ENCODE measurements at places on chromosomes 7 and 10.

DNA sequence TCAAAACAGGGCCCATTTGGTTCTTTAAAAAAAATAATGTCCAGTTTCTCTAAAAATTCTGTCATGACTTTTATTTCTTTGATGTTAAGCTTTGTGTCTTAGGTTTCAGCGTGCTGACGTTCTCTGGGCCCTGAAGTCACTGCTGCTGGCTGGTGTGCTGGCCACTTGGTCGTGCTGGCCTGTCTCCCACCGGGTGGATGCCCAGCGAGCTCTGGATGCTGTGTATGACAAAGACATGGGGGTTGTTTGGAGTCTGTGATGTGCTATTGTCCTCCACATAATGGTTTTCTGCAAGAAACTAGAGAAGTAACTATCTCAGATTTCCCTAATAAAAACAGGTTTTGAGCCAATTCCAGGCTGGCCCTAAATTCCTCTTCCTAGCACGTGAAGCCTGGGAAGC, 9.5 kb upstream of the IDI2 start:
- H3K27ac ChIP-seq, result no peak overlapping the region
- H3K4me3 ChIP-seq, result no peak overlapping the region
- no peaks in the 10 kb centered on the region for H3K27me3 ChIP-seq
- no peaks in the 10 kb centered on the region for H3K4me1 ChIP-seq

DNA sequence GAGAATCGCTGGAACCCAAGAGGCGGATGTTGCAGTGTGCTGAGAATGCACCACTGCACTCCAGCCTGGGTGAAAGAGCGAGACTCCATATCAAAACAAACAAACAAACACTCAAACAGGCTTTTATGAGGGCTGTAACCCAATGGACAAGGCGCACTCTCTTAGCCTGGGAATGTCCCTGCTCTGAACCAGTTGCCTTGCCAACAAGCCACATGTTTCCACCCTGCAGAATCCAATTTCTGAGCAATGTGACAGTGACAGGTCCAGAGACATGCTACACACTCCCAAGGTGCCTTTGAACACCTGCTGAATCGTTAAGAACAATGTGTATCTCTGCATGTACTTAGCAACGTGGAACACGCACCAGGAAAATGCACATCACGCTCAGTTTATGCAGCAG, 186.8 kb upstream of the AUTS2 start:
- no peak for DNase-seq
- no peaks in the 10 kb centered on the region for H3K36me3 ChIP-seq
- H3K27me3 ChIP-seq, result no peaks in the 10 kb centered on the region

DNA sequence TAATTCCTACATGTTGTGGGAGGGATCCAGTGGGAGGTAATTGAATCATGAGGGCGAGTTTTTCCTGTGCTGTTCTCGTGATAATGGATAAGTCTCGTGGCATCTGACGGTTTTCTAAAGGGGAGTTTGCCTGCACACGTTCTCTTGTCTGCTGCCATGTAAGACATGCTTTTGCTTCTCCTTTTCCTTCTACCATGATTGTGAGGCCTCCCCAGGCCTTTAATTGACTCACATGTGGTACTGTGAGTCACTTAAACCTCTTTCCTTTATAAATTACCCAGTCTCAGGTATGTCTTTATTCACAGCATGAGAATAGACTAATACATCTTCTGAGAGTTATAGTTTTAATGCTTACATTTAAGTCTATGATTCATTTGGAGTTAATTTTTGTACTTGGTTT, 22.6 kb upstream of the CPN1 start:
- H3K36me3 ChIP-seq, result no peaks in the 10 kb centered on the region
- H3K4me1 ChIP-seq, result no peaks in the 10 kb centered on the region
- no peaks in the 10 kb centered on the region for H3K27me3 ChIP-seq
- no peak for DNase-seq

DNA sequence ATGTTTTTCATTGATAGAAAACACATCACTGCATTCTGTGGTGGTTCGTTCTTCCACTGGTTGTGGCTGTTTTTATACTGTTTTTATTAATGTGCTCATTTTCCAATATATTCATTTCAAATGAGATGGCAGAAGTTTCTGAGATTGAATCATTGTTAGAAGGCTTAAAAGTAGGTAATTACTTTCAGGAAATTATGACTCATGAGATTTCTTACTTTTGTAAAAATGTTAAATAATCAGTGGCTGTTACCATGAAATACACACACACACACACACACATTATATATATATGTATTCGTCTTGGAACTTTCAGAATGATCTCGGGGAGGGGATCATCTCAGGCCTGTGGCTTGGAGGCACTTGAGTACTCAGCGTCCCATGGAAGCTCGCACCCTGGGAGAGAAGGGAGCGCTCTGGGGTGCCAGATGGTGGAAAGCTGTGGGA, 66.1 kb downstream of the ZMYND11 start:
- no peak overlapping the region for H3K4me3 ChIP-seq
- H3K4me1 ChIP-seq, result no peaks in the 10 kb centered on the region
- H3K36me3 ChIP-seq, result no peaks in the 10 kb centered on the region
- DNase-seq, result no peak

- peaks cover 7% of the 10 kb centered on the region for H3K4me1 ChIP-seq
- peak; percentile 66 for DNase-seq
- no peak overlapping the region for H3K27ac ChIP-seq
- H3K36me3 ChIP-seq, result no peaks in the 10 kb centered on the region
These were observed 1.2 kb downstream of the RARRES2 start for GRCh38 chr7:150340024-150340749.

DNA sequence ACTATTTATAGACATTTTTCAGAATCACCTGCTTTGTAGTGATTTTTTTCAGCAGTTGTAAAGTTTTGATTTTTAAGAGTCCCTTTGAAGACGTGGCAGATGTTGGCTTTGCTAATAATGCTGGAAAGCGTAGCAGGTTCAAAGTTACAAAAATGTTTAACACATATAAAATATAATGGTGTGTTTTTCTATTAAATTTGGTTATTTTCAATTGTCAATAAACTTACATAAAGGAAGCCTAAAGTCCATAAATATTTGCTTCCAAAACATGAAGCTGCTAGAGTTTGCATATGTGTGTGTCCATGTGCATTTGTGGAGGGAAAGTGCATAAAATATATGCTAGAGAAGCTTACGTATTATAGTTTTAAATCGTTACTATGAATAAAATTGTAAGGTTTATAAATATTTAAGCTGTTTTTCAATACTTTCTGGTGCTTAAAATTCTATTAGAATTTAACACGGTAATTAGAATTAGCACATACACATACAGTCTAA, 3.7 kb downstream of the MEOX2 start:
- H3K27me3 ChIP-seq, result peaks cover 21% of the 10 kb centered on the region
- H3K27ac ChIP-seq, result no peak overlapping the region
- peaks cover 10% of the 10 kb centered on the region for H3K4me1 ChIP-seq
- H3K4me3 ChIP-seq, result no peak overlapping the region
- H3K36me3 ChIP-seq, result no peaks in the 10 kb centered on the region
- no peak for DNase-seq

GRCh38 chr7:16668049-16668858, 22.3 kb downstream of the BZW2 start:
- H3K27ac ChIP-seq, result no peak overlapping the region
- H3K36me3 ChIP-seq, result no peaks in the 10 kb centered on the region
- peak; percentile 83 for DNase-seq

GRCh38 chr7:979886-980571, 3.0 kb upstream of the CYP2W1 start:
- DNase-seq, result no peak
- no peak overlapping the region for H3K4me3 ChIP-seq
- no peaks in the 10 kb centered on the region for H3K27me3 ChIP-seq
- no peaks in the 10 kb centered on the region for H3K4me1 ChIP-seq
- H3K27ac ChIP-seq, result no peak overlapping the region

GRCh38 chr7:65509368-65510186, 135.9 kb downstream of the ZNF92 start:
- H3K27ac ChIP-seq, result no peak overlapping the region
- peak; percentile 16 for DNase-seq
- H3K36me3 ChIP-seq, result no peaks in the 10 kb centered on the region
- peaks cover 12% of the 10 kb centered on the region for H3K27me3 ChIP-seq
- no peak overlapping the region for H3K4me3 ChIP-seq

DNA sequence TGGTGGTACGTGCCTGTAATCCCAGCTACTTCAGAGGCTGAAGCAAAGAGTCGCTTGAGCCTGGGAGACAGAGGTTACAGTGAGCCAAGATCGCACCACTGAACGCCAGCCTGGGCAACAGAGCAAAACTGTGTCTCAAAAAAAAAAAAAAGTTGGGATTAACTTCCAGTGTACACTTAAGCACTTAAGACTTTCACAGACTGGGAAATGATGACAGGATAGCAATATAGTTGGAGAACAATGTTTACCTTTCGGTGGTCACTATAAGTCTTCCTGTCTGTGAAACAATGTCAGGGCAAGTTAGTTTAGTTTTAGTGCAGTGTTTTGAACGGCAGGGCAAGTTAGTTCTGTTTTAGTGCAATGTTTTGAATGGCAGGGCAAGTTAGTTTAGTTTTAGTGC, 130.2 kb downstream of the TPST1 start:
- H3K27ac ChIP-seq, result no peak overlapping the region
- no peak overlapping the region for H3K4me3 ChIP-seq
- no peaks in the 10 kb centered on the region for H3K4me1 ChIP-seq
- no peak for DNase-seq
- H3K27me3 ChIP-seq, result no peaks in the 10 kb centered on the region

- peak overlapping the region; percentile 71 for H3K27ac ChIP-seq
- H3K4me3 ChIP-seq, result no peak overlapping the region
- peak; percentile 93 for DNase-seq
- no peaks in the 10 kb centered on the region for H3K36me3 ChIP-seq
- H3K4me1 ChIP-seq, result peaks cover 10% of the 10 kb centered on the region
- no peaks in the 10 kb centered on the region for H3K27me3 ChIP-seq
These were observed 48.1 kb downstream of the CCNY start for GRCh38 chr10:35384265-35384868.

- no peak overlapping the region for H3K4me3 ChIP-seq
- no peak overlapping the region for H3K27ac ChIP-seq
- H3K36me3 ChIP-seq, result no peaks in the 10 kb centered on the region
- no peaks in the 10 kb centered on the region for H3K27me3 ChIP-seq
- no peak for DNase-seq
These were observed 155.7 kb downstream of the TRIL start for GRCh38 chr7:28802450-28802849.

DNA sequence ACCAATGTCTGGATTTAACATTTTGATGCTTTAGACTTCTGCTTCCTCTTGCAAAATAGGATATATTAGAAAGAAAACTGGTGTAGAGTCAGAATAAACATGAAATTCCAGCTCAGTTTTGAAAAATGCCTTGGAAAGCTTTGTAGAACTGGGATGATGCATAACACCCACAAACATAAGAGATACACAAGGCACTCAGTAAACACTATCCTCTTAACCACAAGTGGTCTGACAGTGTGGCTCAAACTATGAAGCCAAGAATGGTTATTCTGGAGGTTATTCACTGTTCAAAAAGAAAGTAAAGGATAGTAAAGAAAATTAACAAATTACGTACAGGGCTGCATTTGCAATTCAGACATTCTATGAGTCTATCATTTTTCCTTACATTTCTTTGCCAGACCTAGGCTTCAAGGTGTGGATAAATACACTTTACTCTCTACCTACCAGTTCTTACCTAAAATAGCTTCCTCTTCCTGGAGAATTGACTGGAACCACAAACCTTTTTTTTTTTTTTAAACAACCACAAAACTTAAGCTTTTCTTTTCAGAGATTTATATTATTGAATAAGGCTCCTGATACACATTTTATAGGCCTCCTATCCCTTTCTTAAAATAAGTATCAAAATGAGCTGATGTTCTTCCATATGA, 9.0 kb upstream of the RSBN1L start:
- no peak for DNase-seq
- H3K27ac ChIP-seq, result no peak overlapping the region
- peaks cover 4% of the 10 kb centered on the region for H3K4me1 ChIP-seq
- H3K27me3 ChIP-seq, result no peaks in the 10 kb centered on the region
- H3K36me3 ChIP-seq, result peaks cover 1% of the 10 kb centered on the region

DNA sequence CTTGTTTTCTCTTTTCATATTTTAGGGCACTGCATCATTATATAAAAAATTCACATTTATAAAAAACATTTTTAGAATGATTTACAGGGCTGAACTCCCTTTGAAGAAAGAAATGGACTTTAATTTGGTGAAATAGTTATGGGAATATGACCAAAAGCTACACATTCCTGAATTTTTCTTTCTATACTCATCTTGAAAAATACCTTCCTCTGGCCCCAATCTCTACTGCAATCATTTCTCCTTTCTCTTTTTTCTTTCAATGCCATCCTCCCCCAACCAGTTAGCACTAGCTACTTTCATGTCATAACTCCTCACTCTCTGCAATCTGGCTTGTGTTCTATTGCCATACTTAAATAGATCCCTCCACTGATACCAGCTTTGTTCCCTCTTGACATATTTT, 6.2 kb downstream of the WNT8B start:
- H3K27me3 ChIP-seq, result peaks cover 2% of the 10 kb centered on the region
- no peak for DNase-seq
- H3K4me1 ChIP-seq, result no peaks in the 10 kb centered on the region
- H3K4me3 ChIP-seq, result no peak overlapping the region

DNA sequence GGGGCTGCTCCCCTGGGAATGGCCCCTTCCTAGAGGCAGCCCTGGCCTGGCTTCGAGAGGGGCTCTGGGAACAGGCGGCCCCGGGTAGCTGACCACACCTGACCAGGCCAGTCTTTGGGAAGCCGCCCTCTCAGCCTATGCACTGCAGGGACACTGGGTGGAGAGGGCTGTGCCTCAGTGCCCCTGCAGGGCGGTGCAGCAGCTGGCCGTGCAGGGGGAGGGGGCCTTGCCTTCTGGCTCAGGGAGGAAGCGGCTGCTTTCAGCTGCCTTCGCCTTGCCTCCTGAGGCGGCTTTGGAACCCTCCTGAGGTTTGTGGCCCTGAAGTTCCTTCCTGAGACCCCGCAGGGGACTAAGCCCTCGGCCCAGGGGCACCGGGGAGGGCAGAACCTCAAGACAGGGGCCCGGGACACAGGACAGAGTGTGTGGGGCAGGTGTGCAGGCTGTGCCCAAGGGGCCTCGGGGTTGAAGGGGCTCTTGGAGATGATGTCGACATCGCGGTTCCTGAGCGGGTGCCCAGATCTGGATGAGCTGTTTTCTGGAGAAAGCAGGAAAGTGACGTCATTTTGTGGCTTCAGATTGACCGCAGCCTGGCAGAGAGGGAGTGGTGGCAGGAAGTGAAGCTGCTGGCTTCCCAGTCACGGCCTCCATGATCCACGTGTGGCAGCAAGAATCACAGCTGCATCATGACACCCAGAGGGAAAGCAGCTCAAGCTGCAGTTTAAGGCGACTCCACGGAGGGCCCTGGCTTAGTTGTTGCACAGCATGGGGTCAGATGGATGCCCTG, 17.7 kb downstream of the ADAM8 start:
- H3K4me1 ChIP-seq, result no peaks in the 10 kb centered on the region
- H3K4me3 ChIP-seq, result no peak overlapping the region
- H3K36me3 ChIP-seq, result no peaks in the 10 kb centered on the region
- DNase-seq, result no peak
- H3K27ac ChIP-seq, result no peak overlapping the region
